Stimulated activated CD4-positive, alpha-beta T cell treated with anti-CD3 and anti-CD28 coated beads, Interleukin-15, amount 100 ng/mL, for 48 hours (primary cell): ENCODE measurements at places on chromosomes 7 and 10.

DNA sequence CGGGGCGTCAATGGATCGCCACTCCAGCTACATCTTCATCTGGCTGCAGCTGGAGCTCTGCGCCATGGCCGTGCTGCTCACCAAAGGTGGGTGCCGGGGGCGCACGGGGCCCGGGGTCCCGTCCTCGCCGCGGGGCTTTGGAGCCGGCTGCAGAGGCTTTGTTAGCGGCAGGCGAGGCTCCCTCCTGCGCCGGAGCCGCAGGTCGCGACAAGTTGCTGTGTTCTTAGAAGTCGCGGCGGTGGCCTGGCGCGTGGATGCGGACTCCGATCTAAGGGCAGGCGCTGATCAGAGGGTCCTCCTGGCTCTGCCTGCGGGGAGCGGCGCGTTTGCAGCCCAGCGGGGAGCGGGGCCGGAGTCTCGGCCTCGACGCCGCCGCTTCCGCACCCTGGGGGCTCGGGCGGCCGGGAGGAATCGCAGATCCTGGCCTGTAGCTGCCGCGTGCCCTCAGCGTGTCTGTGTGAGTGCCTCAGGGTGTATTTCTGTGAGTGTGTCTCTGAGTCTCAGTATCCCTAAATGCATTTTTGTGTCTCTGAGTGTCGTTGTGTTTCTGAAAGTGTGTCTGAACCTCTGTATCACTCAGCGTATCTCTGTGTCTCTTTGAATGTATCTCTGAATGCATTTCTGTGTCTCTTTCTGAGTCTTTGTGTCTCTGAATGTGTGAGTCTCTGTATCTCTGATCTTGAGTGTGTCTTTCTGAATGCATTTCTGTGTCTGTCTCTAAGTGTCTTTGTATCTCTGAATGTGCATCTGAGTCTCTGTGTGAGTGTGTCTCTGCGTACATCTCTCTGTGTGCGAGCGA lies 766 bp downstream of the BAMBI start:
- DNase-seq, result peak; percentile 2

DNA sequence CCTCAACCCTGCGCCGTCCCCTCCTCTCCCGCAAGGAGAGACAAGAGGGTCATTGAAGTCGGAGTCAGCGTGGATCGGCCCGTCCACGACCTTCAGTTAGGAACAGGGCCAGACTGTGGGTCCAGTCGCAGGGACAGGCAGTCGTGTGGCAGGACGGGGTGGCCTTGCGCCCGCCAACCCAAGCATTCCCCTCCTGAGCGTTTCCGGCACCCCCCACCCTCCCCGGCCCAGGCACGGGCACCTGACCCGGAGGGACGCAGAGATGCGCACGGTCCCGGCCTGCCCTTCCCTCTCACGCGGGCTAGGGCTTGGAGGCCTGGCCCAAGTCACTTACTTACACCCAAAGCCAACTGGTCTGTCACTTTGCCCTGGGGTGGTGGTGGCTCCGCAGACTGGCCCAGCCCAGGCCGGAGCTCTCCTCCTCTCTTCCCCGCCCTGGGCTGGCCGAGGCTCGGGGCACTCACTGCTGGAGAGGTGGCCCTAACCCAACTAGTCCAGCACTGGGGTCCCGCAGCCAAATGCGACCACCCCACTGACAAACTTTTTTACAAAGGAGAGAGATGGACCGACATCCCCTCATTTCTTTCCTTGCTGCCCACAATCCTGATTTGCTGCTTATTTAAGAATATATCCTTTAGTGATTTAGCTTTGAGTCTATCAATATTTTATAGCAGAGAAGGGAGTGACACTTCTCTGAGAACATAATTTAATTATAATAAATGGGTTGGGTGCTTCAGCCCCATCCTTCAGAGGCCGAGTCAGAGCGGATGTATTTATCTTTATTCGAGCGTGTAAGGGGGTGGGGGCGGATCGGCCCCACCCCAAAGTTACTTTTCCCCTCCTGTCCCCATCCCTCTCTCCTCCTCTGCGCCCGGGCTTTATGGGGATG lies 1.2 kb upstream of the UNCX start:
- DNase-seq, result no peak

DNA sequence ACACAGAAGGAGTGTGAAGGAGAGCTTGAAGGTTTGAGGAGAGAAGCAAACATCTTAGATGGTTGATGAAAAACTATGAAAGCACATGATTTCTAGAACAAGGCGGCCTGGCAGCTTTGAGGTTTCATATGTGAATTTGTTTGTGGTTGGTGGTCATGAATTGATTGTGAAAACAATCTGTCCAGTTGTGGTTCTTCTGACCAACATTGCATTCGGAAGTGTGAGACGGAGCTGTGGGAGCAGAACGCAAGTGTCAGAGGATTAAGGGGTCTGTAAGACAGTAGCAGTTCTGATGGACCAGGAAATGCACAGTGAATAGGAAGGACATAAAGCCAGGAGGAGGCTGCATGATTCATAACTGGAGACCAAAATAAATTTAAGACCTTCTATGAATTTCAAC lies 594.6 kb downstream of the NXPH1 start:
- no peak for DNase-seq

DNA sequence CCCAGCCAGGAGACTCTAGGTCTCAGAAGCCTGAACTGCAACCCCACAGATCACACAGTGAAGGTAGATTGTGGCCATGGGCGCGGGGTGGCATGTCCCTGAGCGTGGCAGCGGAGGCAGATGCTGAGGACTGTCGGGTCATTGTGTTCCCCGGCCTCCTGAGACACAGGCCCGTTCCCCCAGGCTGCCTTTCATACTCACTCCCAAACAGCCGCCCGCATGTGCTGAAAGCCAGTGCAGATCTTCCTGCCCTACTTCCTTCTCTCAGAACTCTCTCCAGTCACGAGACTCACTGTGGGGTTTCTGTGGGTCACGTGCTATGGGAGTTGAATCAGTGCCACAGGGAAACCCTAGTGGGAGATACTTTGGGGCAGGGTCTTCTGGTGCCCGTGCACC lies 48.0 kb downstream of the ZNF467 start:
- DNase-seq, result no peak

- no peak for DNase-seq
Observed at GRCh38 chr10:82498976-82499375, 624.0 kb downstream of the NRG3 start.

DNA sequence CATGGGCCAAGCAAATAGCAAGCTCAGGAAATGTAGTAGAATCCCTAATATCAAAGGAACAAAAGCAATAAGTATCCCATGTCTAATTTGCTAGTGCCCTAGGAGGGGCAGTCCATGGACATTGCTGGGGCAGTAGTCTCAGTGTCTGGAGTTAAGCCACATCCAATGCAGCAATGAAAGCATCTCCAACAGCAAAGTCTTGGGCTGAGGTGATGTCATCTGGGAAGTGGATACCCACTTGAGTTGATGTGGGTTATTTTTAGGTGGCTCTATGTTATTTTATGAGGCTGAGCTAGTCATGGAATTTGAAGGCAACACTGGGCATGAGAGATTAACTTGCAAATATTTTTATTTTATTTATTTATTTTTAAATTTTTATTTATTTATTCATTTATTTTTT lies 540.0 kb downstream of the ETV1 start:
- no peak for DNase-seq

GRCh38 chr7:39248692-39249090 lies 271.0 kb downstream of the POU6F2 start:
- no peak for DNase-seq

DNA sequence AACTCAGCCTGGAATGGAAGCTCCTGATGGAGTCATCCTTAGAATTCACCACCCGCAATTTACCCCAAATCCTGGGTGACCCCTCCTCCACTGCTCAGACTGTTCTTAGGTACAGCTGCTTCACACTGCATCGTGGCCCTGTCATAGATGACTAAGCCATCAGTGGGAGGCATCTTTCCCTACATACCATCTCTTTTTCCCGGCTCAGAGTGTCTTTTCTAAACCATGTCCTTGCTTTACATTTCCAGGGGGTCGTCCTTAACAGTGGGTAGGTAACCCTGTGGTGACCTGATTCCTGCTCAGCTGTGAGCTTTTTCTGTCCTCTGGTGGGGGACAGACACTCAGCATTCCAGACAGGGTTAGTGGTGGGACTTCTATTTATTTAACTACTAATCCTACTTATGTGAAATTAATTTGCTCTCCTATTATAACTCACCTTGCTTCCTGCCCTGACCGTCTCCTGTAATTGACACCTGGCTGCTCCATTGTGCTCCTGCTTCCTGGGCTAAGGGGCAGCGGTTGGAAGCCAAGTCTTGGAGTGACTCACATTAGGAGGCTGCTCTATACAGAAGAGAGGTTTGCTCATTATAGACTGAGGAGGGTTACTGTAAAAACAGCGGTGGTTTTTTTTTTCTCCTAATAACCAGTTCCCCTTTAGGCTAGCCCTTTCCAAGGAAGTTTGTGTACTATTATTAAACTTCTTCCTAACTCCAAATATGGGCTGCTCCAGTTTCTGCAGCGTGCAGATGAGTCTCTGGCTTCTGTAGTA lies 40.6 kb downstream of the PYROXD2 start:
- DNase-seq, result no peak

GRCh38 chr10:101446947-101447346 lies 93.0 kb downstream of the BTRC start:
- DNase-seq, result no peak

DNA sequence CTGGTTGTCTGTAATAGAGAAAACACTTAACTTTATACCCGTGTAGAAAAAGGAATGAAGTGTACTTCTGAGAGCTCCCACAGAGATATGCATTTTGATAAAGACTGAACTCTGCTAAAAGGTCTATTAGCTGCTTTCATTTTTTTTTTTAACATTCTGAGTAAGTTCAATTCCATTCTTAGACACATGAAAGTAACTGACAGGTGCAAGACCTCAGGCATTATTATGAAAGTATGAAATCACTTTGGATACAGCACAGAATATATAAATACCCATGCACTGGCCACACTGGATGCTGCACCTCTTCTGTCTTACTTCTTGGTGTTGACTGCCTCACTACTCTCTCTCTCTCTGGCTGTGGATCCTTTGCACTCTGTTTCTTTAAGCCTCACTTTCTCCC lies 46.2 kb downstream of the VWDE start:
- DNase-seq, result no peak

GRCh38 chr7:46296526-46296925 lies 375.5 kb upstream of the IGFBP3 start:
- no peak for DNase-seq

GRCh38 chr10:43845121-43845520 lies 196.4 kb upstream of the ZNF32 start:
- DNase-seq, result no peak

DNA sequence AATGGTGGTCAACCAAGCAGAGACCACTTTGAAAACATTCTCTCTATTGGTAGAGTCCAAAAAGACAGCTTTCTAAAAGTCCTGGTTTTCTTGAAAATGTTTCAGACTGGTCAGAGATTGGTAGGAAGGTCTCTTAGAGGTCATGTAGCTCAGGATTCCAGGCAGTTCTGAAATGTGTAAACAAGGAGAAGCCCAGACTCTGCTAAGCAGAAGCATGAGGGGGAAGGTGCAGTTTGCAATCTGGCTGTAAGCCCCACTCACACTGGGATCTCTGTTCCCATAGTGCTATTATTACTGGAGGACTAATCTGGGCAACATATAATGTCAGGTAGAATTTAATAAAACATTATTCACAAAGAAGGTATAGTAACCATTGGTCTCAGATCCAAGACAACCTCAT lies 101.1 kb downstream of the MAGI2 start:
- no peak for DNase-seq

DNA sequence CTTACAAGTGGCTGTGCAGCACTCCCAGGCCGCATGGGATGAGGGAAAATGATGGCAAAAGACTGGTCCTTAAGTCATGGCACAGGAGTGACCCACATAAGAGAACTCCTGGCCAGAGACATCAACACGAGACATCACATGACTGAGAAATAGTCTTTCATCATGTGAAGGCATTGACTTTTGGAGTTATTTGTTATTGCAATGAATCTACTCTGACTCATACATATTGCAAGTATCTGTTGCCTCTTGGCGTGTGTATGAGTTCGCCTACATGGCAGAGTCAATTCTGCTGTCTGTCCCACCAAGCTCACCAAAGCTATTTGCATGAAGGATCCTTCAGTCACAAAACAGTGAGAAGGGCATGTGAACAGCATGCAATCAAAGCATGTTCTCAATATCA lies 59.7 kb upstream of the HABP2 start:
- no peak for DNase-seq

GRCh38 chr7:107108793-107109371 lies 59.9 kb upstream of the HBP1 start:
- DNase-seq, result no peak

DNA sequence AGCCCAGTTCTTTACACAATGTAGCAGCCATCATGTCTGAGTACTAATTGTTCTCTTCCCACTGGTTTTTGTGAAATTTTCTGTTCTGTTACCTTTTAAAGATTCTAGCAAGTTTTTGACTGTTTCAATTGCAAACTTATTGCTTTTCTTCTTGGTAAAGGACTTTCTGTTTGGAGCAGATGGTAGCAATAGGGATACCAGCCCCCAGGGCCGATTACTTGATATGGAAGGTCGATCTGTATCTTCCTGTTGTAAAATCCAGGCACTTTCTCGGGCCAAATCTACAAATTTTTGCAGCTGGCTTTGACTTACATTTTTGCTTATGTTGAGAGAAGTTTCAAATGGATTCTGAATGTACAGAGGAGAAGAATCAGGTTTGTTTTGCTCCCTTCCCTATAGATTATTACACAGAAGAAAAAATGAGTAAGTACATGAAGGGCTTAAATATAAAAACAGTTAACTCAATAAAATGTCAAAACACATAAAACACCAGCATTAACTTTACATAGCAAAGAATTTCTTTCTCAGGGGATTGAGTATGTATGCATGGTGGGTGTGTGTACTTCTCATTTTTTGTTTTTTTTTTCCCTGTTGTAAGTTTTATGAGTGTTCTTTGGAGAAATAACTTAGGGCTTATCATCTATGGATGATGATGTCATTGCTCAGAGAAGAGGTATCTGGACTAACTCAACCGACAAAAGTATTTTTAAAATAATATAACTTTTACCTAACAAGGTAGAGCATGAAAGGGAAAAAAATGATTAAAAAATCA lies 35.3 kb downstream of the MTPAP start:
- no peak for DNase-seq

- DNase-seq, result no peak
Observed at GRCh38 chr7:41977151-41977651, 259.8 kb downstream of the GLI3 start.

GRCh38 chr7:115010441-115010820 lies 88.5 kb downstream of the MDFIC start:
- no peak for DNase-seq

- DNase-seq, result no peak
Observed at GRCh38 chr10:101934686-101935305, 91.2 kb upstream of the KCNIP2 start.

GRCh38 chr10:119967066-119967465 lies 74.5 kb downstream of the SEC23IP start:
- DNase-seq, result no peak

DNA sequence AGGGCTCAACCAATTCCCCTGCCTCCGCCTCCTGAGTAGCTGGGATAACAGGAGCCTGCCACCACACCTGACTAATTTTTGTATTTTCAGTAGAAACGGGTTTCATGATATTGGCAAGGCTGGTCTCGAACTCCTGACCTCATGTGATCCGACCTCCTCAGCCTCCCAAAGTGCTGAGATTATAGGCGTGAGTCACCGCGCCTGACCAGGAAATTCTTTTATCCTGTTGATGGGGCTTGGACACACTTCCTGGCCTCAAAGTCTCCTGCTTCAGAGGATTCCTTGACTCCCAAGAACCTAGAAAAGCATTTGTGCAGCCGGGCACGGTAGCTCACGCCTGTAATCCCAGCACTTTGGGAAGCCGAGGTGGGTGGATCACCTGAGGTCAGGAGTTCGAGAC lies 16.2 kb downstream of the ZNF425 start:
- DNase-seq, result no peak

- DNase-seq, result no peak
Observed at GRCh38 chr7:98760201-98760651, 109.6 kb downstream of the TMEM130 start.

GRCh38 chr7:156026603-156027002 lies 214.3 kb upstream of the SHH start:
- DNase-seq, result no peak
